ENCODE measurements at places on chromosomes 1 and 21.

DNA sequence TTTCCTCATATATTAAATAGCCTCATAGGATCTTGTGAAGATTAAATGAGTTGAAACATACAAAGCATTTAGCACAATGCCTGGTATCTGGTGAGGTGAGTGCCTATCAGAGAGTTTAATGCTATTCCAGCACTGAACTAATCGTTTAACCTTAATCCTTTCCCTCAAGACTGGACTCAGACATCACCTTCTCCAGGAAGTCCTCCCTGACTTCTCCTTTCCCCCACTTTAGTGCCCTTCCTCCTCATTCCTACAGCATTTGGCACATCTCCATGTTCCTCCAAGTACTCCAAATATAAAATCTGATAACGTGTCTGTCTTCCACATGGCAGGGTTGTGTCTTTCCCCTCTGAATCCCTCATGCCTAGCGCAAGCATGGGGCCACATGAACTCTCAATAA, 59.8 kb downstream of the ZSCAN20 start:
- DNase-seq: no peak

DNA sequence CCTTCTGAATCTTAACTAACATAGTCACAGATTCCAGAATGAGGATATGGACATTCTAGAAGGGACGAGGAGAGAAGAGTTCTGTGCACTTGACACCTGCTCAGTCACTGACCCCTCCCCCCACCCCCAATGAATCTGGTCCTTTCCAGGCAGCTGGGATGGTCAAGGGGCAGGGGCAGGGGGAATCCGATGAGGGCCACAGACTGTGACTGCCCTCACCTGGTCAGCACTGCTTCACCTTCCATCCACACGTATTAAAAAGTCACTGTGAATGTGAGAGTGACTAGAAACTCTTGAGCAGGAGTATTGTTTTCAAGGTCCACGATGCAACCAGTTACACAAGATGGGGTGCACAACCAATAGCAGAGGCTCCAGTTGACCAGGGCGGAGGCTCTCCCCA, 9.5 kb upstream of the PRAMEF12 start:
- no peak for DNase-seq

- no peak for DNase-seq
Observed at GRCh38 chr1:168977618-168978017, 128.9 kb upstream of the ATP1B1 start.

DNA sequence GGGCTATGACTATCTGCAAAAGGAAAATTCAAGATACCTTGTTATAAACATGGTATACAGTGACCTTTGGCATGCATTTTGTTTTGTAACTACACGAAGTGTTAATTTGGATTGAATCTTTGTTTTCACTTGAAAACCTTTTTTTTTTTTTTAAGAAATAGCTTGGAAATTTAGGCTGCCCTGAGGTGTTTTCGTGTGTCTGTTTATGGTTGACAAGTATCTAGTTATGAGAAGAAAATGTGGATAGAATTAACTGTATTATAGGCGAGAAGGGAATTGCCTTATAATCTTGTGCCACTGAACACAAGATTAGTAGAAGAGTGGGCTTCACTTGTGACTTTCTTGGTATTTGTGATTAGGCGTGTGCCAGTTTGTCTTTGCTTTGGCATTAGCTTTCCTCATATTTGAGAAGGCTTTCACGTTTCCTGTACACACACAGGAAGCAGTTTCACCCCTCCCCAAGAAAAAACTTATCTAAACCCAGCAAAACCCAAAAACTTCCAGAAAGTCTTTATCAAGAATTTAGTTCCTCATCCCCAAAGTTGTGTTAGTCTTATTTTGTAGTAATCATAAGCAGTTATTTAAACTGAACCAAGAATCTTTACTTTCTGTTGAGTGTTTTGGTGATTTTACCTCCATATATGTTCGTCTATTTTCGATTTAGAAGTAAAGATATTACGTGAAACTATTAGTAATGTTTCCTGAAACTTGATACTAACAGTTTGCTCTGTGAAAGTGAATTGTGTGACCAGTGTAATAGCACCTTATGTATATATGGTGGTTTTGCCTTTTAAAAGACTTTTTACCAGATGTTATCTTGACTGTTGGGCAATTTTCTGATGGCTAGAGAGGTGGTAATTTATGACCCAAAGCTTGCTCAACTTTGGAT, 3.8 kb downstream of the DYRK1A start:
- no peak for DNase-seq

DNA sequence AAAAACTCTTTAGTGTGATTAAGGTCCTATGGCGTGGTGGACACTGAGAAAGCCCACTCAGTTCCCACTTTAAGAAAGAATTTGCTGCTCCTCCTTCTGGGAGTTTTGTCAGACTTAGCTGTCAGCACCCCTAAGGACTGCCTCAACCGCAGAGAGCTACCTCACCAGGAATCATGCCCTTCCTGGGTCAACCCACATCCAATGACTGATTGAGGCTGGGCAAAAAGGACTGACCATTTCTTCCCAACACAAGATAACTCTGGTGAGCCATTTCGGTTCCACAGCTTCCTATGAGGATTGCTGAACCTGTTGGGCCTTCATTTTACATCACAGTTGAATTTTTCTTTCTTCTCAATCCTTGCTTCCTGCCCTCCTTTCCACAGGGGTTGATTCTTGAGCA, 197.9 kb downstream of the NCAM2 start:
- DNase-seq: no peak

GRCh38 chr1:44413740-44414139, 8.7 kb downstream of the RNF220 start:
- no peak for DNase-seq

GRCh38 chr1:170367615-170368014, 164.4 kb upstream of the GORAB start:
- DNase-seq: no peak

DNA sequence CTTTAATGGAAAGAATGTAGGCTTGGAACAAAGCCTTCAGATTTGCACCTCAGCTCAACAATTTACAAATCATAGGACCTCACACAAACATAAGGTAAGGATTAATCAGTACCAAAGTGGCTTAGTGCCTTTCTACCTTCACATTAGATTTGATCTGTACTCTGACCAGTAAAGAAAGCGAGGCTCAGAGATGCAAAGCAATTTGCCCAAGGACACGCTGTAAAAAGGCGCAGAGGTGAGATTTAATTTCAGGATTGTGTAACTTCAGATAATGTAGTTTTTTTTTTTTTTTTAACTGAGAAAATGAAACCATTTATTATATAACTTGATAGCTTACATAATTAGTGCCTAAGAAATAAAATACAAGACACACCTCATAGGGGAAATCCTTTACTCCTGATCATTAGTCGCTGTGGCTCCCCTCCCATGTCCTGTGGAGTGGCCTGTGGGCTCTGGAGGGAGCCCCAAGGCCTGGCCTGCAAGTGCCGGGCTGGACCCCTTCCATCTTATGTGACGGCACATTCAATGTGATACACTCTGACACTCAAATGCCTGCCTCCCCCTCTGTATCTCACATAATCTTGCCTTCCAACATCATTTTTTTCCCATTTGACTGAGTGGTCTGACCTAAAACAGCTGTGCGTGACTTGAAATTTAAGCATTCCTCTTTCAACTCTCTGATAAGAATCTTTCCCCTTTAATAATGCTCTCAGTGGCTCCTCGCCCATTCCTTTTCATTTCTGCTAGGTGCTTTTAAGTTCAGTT, 426.5 kb upstream of the DAB1 start:
- DNase-seq: no peak

DNA sequence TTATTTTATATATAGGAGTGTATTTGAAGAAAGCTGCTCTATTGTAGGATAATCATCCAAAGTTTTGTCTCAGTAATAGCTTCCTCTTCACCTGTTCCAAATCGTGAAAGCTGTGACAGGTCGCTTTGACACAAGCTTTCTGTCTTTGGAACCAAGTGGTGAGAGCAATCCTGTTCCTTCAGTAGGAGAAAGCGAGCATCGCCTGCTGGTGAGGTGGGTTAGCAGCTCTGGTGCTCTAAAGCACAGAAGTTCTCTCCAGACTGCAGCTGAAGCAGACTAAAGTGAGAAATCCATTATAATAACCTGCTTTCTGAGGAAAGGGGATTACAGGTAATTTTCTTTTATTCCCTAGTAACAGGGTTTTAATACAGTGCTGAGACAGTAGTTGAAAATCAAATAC, 803.8 kb downstream of the ADGRL2 start:
- no peak for DNase-seq

- no peak for DNase-seq
Observed at GRCh38 chr1:31539329-31539728, 37.0 kb upstream of the TINAGL1 start.

DNA sequence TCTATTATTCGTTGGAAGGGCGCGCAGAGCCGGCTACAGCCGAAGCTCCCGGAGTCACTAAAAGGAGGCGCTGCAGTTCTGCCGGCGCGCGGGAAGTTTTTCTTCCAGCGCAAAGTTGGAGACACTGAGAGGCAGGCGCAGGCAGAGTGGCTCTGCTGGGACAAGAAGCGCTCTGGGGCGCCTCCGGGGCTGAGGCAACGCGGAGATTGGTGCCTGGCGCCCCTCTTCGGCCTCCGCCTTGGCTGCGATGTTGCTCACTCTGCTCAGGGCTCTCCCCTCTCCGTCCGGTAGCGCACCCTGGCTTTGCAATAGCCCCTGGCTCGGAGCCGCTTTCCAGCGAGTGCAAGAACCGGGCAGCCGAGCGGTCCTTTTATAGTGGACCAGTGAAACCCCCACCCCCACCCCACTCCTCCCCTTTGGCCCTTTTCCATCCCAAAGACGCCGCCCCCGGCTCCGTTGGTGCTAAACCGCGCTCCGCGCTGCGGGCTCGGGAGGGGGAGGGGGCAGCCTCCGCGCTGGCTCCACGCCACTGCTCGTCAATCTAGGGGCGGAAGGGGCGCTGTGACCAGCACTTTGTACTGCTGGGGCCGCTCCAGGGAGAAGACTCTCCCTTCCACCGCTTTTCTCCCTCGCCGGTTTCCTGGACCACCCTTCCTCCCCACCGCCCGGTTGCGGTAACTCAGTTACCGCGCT, at the start of gene ADAMTS1:
ADAMTS1 (minus strand) TSS at position 344 of the 693 bp plus-strand sequence. CDS start 455 bp downstream, outside the sequence.
- no peak for DNase-seq

GRCh38 chr1:84888753-84889152, 4.3 kb downstream of the LPAR3 start:
- no peak for DNase-seq

DNA sequence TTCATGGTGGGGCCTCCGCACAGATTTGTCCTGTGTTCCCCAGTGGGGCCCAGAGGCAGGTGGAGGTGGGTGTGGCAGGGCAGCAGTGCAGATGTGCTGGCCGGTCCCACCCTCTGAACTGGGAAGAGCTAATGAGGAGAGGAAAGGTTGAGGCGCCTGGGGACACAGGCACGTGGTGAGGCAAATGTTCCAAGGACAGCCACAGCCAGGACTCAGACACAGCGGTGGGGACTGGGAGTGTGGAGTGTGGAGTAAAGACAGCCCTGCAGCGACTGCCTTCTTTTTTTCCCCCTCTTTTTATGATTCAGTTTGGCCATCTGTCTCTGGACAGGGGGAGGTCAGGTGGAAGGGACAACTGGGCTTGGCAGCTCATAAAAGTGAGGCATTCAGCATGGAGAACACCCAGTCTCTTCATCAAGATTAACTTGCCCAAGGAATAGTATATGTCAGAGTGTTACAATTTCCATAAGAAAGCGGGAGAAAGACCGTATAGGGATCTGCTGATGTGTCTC, 104.2 kb upstream of the GCLM start:
- no peak for DNase-seq

DNA sequence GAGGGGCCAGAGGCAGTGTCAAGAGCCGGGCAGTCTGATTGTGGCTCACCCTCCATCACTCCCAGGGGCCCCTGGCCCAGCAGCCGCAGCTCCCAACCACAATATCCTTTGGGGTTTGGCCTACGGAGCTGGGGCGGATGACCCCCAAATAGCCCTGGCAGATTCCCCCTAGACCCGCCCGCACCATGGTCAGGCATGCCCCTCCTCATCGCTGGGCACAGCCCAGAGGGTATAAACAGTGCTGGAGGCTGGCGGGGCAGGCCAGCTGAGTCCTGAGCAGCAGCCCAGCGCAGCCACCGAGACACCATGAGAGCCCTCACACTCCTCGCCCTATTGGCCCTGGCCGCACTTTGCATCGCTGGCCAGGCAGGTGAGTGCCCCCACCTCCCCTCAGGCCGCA, at the start of gene BGLAP:
BGLAP (plus strand) TSS at position 259 of the 400 bp plus-strand sequence; CDS start at position 307, 48 bp downstream.
- DNase-seq: no peak

DNA sequence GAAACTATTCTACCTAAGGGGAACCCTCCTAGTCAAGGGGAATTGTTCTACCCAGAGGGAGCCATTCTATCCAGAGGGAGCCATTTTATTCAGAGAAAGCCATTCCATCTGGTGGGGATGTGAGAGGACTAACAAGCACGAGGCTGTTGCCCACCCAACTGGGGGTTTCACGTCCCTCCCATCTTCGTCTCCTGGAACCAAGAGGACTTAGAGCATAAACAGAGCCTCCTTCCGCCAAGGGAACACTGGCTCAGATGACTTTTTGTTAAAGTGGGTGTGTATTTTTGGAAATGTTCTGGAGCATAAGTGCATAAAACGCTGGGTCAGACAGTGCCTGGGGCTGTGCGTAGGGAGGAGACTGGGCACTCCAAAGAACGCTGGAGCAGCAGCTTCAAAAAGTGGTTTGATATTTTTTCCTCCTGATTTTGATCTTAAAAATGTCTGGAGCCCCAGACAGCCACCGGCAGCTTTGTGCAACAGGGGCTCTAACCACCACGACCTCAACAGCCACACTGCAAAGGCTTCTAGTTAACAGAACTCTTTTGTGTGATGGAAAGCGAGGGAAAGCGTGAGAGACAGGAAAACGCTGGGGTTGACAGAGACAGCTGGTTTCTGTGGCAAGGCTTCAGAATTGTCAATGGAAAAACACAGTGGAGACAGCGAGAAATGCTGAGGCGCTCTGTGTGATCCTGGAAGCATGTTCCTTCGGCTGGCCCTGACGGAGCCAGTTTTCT, 363.6 kb upstream of the CAMK1G start:
- DNase-seq: no peak

DNA sequence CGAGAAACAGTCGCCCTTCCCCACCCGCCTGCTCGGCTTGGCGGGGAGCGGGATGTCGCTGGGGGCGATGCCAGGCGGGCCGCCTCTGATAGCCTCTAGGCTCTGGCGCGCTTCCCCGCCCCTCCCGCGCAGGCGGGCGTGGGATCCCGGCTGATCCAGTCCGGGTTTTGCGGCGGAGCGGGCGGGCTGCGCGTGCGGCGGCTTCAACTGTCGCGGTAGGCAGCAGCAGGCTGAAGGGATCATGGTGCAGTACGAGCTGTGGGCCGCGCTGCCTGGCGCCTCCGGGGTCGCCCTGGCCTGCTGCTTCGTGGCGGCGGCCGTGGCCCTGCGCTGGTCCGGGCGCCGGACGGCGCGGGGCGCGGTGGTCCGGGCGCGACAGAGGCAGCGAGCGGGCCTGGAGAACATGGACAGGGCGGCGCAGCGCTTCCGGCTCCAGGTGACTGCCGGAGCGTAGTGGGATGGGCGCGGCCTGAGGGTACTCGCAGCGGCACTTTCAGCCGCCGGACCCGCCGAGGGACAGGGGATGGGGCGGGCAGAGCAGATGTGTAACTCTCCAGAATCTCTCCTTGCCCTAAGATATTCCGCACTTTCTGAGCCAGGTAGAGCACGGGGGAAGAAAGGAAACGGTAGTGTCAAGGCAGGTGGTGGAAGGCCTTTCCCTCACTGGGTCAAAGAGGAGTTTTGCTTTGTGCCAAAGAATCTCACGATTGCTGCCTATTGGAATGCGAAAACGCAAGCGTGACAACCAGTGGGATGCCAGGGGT, at the start of gene FAAH:
FAAH (plus strand) TSS at position 210 of the 764 bp plus-strand sequence; CDS start at position 242, 32 bp downstream.
- DNase-seq: no peak

- DNase-seq: no peak
Observed at GRCh38 chr1:5718831-5719632, 273.2 kb downstream of the NPHP4 start.

GRCh38 chr1:90387805-90388204, 329.3 kb downstream of the BARHL2 start:
- no peak for DNase-seq
